Vagina (tissue), 2 donors: ENCODE measurements at places on chromosomes 7 and 10. TPM values are rescaled to one million over a fixed set of nuclear protein-coding genes. Genes with fewer than 3 reads are reported as not detected.

- H3K4me1 ChIP-seq = no peaks in the 10 kb centered on the region
- no peak overlapping the region for H3K27ac ChIP-seq
- no peaks in the 10 kb centered on the region for H3K27me3 ChIP-seq
- no peak for DNase-seq
- H3K36me3 ChIP-seq = no peaks in the 10 kb centered on the region
These were observed 197.1 kb downstream of the PHTF2 start for GRCh38 chr7:77995717-77996116.

DNA sequence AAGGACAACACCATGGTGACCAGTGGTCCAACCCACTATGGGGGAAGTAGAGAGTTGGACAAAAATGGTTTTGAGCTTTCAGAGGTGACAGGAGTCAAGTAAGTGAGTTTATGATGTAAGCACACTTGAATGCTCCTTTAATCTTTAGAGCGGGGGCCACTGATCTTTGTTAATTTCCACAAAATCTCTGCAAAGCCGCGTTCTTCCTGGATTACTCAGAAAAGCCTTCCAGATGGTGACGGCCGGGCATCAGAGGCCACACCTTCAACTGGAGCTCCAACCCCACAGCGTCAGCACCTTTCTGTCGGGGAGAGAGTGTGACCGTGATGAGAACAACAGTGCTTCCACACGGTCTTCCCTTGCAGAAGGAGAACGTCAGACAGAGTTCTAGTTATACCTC lies 35.2 kb upstream of the KLF6 start:
- H3K4me3 ChIP-seq = no peak overlapping the region
- no peak for DNase-seq
- no peaks in the 10 kb centered on the region for H3K36me3 ChIP-seq
- H3K4me1 ChIP-seq = no peaks in the 10 kb centered on the region

DNA sequence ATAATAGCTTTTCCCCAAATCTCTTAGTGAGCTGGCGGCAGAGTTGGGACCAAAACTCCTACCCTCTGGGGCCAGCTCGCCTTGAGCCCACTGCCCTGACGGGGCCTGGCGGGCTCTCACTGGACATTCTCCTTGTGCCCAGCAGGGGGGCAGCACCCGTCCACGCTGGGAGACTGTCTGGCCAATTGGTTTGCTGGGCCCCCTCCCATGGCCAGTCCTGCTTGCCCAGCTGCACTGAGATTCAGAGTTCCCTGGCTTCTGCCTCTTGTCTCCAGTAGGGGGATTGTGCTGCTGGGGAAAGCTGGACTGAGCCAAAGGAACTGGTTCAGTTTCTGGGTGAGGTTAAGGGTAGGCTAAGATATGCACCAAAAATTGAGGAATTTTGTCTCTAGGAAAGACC lies 59.8 kb downstream of the RAMP3 start:
- H3K4me3 ChIP-seq = no peak overlapping the region
- H3K36me3 ChIP-seq = no peaks in the 10 kb centered on the region
- DNase-seq = peak; percentile 49
- H3K27ac ChIP-seq = no peak overlapping the region
- H3K4me1 ChIP-seq = no peaks in the 10 kb centered on the region
- H3K27me3 ChIP-seq = no peaks in the 10 kb centered on the region

- no peaks in the 10 kb centered on the region for H3K27me3 ChIP-seq
- H3K4me1 ChIP-seq = no peaks in the 10 kb centered on the region
- H3K36me3 ChIP-seq = no peaks in the 10 kb centered on the region
- no peak overlapping the region for H3K27ac ChIP-seq
- H3K4me3 ChIP-seq = no peak overlapping the region
- no peak for DNase-seq
These were observed 675.6 kb downstream of the REEP3 start for GRCh38 chr10:64196638-64197315.

DNA sequence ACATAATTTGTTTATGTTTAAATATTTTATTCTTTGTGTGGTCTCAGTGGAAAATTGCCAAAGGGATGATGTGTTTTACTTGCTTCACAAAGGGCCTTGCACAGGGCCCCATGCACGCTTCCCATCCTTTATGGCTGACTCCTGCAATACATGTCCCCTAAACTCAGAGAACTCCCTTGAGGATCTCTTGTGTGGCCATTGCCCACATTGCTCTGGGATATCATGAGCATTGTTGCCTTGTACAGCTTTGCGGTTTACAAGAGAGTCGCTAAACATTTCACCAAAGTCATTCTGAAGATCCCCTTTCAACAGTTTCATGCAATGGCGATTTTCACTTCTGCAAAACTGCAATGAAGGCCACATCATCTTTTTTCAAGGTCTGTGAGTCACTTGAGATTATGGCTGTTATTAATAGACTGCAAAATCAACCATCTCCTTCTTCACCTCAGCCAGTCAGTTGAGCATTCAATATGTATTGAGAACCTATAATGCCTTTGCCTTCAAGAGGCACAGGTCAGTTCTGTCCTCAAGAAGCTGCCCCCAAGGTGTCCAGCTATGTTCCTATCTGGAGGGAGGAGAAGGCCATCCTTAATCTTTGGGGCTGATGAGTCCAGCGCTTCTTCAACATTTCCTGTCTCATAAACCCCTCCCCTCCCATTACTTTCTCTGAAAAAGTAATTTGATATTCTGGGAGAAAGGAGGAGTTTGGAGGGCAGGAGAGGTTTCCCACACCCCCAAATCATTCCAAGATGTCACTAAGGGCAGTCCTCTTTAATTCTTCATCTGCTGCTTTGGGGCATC lies 108.1 kb downstream of the CCDC71L start:
- no peak for DNase-seq
- H3K27me3 ChIP-seq = no peaks in the 10 kb centered on the region
- H3K36me3 ChIP-seq = no peaks in the 10 kb centered on the region
- H3K4me1 ChIP-seq = no peaks in the 10 kb centered on the region
- no peak overlapping the region for H3K27ac ChIP-seq
- no peak overlapping the region for H3K4me3 ChIP-seq

DNA sequence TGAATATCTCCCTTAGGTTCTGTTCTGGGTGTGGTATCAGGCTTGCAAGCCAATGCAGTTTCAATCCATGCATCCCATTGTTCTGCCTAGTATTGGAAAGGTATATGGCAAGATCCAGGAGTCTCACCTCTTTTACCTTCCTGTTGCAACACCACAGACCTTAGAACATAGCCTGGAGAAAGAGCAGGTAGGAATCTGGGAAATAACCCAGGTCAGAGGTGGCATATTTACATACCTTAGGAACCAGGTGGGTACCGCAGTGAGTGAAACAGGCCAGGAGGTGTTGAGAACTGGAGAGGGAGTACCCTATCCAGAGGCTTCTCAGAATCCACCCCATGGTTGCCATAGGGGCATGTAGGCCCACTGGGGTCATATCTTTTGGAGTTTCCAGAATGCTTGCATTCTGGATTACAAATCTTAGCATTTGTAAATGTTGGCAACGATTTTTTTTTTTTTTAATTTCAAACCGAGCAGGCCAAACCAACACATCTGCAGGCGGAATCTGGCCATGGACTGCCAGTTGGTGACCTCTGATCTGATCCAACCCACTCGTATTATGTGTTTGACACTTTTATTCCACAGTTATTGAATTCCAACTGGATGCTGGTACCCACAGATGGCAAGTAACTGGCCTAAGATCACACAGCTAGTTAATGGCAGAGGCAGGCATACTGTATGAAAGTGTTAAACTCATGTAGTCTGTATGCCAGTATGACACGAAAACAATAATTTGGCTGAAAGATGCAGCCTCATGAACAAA lies 180.3 kb upstream of the TCF7L2 start:
- H3K4me3 ChIP-seq = no peak overlapping the region
- no peaks in the 10 kb centered on the region for H3K4me1 ChIP-seq
- no peaks in the 10 kb centered on the region for H3K27me3 ChIP-seq
- no peak overlapping the region for H3K27ac ChIP-seq

DNA sequence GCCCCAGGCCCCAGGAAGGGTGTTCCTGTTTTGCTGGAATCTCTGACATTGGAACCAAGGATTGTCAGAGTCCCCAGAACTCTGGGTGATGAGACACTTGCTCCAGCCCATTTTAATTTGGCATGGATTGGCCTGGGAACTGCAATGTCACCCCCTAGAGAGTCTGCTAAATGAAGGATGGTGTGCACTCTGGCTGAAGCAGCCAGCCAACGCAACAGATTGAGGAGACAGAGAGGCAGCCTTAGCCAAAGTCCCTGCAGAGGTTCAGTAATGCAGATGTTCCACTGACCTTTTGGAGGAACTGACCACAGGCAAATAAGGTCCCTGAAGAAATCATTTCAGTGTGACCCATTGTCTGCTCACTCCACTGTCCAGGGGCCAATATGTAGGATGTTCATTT lies 13.4 kb downstream of the LRRC18 start:
- no peak overlapping the region for H3K4me3 ChIP-seq
- H3K4me1 ChIP-seq = no peaks in the 10 kb centered on the region
- no peak overlapping the region for H3K27ac ChIP-seq
- no peaks in the 10 kb centered on the region for H3K36me3 ChIP-seq
- DNase-seq = no peak

DNA sequence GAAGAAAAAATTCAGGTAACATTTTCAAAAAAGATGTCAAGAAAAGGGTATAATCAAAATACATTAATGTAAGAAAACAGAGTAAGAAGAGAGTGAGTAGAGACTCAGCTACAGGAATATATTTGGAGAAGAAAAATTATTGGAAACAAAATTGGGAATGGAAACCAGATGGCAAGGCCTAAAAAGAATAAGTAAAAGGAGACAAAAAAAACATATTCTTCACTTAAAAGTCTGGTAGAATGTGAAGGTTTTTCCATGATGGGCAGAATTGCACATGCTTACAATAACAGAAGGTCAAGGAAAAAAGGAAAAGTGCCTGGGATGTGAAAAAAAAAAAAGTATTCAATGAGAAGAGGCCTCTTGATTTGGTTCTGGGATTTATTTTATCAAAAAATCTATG lies 1061.8 kb upstream of the LRRTM3 start:
- no peak for DNase-seq
- H3K27ac ChIP-seq = no peak overlapping the region
- H3K4me3 ChIP-seq = no peak overlapping the region

- H3K4me1 ChIP-seq = peaks cover 4% of the 10 kb centered on the region
- no peak overlapping the region for H3K27ac ChIP-seq
- DNase-seq = no peak
- H3K27me3 ChIP-seq = no peaks in the 10 kb centered on the region
- no peak overlapping the region for H3K4me3 ChIP-seq
These were observed 14.4 kb upstream of the RBM20 start for GRCh38 chr10:110629680-110630191.

GRCh38 chr7:96090756-96091155 lies 231.1 kb downstream of the SLC25A13 start:
- H3K27ac ChIP-seq = no peak overlapping the region

GRCh38 chr7:31778296-31778695 lies 91.3 kb downstream of the PPP1R17 start:
- DNase-seq = no peak
- H3K36me3 ChIP-seq = no peaks in the 10 kb centered on the region
- H3K27me3 ChIP-seq = no peaks in the 10 kb centered on the region

DNA sequence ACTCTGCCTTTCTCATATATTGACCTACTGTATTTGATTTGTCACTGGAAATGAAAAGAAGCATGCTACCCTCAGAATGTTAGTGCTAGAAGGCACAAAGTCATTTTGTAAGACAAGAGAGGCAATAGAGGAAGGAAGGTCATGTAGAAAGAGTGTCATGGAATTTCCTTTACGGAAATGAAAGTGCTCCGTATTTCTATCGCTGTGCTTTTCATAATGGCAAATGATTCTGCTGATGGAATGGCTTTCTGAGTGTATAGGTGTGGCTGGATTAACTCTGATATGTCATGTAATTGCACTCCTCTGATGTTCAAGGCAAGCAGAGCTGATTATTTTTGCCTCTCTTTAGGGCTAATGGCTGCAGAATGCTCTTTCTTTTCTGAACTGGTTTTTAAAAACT lies 15.5 kb upstream of the STEAP4 start:
- H3K4me3 ChIP-seq = no peak overlapping the region
- no peaks in the 10 kb centered on the region for H3K36me3 ChIP-seq
- H3K4me1 ChIP-seq = no peaks in the 10 kb centered on the region
- no peaks in the 10 kb centered on the region for H3K27me3 ChIP-seq

DNA sequence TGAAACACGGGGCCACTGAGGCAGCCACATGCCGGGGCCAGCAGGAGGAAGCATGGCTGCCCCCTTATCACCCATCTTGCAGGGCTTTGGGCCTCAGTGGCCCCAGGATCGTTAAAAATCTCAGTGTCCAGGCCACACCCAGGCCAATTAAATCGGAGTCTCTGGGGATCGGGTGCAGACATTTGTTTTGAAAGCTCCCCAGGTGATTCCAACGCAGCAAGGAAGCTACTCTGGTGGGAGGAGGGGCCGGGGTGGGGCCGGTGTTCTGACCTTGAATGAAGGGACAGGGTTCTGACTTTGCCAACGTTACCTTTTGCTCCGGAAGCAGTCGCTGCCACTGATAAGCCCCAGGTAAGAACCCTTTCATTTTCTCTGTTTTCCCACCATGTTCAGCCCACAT lies 412.3 kb upstream of the FOXK1 start:
- H3K4me3 ChIP-seq = no peak overlapping the region
- H3K36me3 ChIP-seq = no peaks in the 10 kb centered on the region
- no peak overlapping the region for H3K27ac ChIP-seq
- H3K4me1 ChIP-seq = no peaks in the 10 kb centered on the region
- DNase-seq = peak; percentile 27
- H3K27me3 ChIP-seq = no peaks in the 10 kb centered on the region

- DNase-seq = no peak
- no peak overlapping the region for H3K4me3 ChIP-seq
- no peaks in the 10 kb centered on the region for H3K27me3 ChIP-seq
- H3K4me1 ChIP-seq = peaks cover 12% of the 10 kb centered on the region
- no peaks in the 10 kb centered on the region for H3K36me3 ChIP-seq
These were observed 2.6 kb downstream of the ADCYAP1R1 start for GRCh38 chr7:31054608-31055278.

GRCh38 chr10:51224671-51225161 lies 150.4 kb downstream of the PRKG1 start:
- H3K27ac ChIP-seq = peak overlapping the region; percentile 63
- H3K4me1 ChIP-seq = peaks cover 25% of the 10 kb centered on the region
- DNase-seq = no peak
- no peaks in the 10 kb centered on the region for H3K27me3 ChIP-seq
- no peak overlapping the region for H3K4me3 ChIP-seq

- H3K4me3 ChIP-seq = no peak overlapping the region
- H3K27ac ChIP-seq = no peak overlapping the region
These were observed 386.7 kb upstream of the LRRN3 start for GRCh38 chr7:110704225-110704624.

GRCh38 chr7:6023974-6024435 lies 7.2 kb upstream of the ANKRD61 start:
- no peaks in the 10 kb centered on the region for H3K27me3 ChIP-seq
- H3K27ac ChIP-seq = no peak overlapping the region
- no peak overlapping the region for H3K4me3 ChIP-seq
- peaks cover 7% of the 10 kb centered on the region for H3K36me3 ChIP-seq
- no peak for DNase-seq

The ABCB1 gene
- total RNA-seq = 2.9 TPM

The CHRM2 gene
- 1.2 TPM for total RNA-seq

The SYT15 gene
- total RNA-seq = 5.4 TPM

The EPHA1 gene
- total RNA-seq = 51.3 TPM

The CPN1 gene
- not detected for total RNA-seq

The IDI1 gene
- 50.3 TPM for total RNA-seq

The VOPP1 gene
- 26.3 TPM for total RNA-seq

The CACNA2D1 gene
- total RNA-seq = 16.9 TPM

The POU6F2 gene
- total RNA-seq = not detected

The NPY4R2 gene
- 0.49 TPM for total RNA-seq

The MACC1 gene
- 6.9 TPM for total RNA-seq

The CYP17A1 gene
- 43.2 TPM for total RNA-seq
